Right hindlimb (tissue), 1 donor: ENCODE measurements at places on chromosomes 7 and 10.

DNA sequence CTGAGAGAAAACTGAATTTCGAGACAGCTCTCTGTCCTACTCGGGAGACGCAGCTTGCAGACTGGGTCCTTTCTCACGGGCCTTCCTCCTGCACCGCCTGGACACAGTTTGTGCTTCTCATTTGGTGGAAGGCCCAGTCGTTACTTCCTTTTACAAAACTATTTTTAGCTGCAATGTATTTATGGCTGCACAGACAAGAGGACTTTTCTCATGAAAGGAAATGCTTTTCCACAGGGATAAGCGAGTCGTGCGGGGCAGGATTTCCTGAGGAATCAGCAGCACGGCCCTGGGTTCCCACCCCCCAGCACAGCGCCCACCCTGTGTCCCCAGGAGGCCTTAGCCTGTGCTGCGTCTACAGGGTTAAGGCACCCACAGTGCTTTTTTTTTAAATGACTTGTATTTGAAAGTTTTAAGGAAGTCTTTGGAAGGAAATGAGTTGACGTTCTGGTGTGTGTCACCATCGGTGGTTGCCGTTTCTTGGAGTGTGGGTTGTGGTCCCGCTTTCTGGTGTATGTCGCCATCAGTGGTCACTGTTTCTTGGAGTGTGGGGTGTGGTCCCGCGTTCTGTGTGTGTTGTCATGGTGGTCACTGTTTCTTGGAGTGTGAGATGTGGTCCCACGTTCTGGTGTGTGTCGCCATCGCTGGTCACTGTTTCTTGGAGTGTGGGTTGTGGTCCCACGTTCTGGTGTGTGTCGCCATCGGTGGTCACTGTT, 50.9 kb downstream of the INPP5A start:
- DNase-seq: peak; percentile 58

DNA sequence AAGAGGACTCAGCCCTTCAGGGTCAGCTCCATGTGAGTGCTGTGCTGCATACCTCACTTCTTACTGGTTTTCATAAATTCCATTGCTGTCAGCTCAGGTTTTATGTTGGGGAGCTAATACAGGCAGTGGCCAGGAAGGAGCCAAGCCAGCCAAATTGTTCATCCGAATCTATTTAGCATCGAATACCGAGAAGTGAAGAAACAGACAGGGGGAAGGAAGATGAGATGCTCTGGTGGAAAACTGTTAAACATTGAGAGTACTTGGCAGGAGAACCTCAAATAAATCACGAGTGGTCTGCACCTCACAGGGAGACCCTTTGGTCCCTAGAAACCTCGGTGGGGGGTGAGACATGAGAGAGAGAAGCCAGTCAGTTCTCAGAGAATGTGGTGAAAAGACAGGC, 196.0 kb upstream of the TMEM72 start:
- DNase-seq: peak; percentile 58

GRCh38 chr10:14609178-14609577, 165.5 kb downstream of the FAM107B start:
- no peak for DNase-seq

- DNase-seq: no peak
Observed at GRCh38 chr7:153396475-153396874, 636.9 kb downstream of the ACTR3B start.

- no peak for DNase-seq
Observed at GRCh38 chr10:57338823-57339558, 928.7 kb downstream of the IPMK start.

GRCh38 chr10:4775808-4776207, 50.2 kb upstream of the AKR1E2 start:
- DNase-seq: no peak
